ENCODE measurements at places on chromosomes 6 and 20.
A peak's percentile ranks its signal among the peaks of the same experiment; 100 is the strongest.

- no peak for DNase-seq
These were observed 26.0 kb downstream of the HTR1E start for GRCh38 chr6:86963352-86963751.

DNA sequence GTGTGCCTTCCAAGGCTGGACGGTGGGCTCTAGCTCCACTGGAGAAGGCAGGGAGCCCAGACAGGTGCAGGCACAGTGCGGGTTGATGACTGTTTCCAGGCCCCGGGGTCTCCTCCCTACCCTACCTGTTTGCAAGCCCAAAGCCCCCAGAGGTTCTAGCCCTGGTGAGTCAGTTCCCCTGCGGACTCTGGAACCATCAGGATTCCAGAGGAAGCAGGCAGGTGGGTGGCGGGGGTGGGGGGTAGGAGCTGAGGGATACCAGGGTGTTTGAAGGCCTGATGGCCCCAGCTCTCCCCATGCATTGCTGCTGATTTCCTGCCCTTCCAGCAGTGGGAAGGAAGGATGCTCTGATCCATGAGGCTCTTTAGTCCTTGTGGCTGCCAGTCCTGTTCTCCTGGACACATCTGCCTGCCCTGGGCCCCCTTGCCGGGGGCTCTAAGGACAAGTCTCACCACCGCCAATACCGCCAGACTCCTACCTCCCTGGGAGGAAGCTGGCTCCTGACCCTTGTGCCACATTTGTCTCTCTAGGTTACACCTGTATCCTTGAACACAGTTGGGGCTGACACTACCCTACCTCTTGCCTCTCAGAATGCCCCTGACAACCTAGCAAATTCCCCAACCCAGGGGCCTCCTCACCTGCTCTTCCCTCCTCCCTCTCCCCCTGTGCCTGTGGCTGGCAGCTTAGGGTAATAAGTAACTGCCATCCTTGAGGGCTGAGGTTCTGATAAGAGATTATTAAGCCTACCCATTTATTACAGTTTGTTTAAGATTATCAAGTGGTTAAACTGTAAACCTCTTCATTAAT lies 21.7 kb downstream of the KCNK5 start:
- no peak for DNase-seq

GRCh38 chr20:58251979-58252591 lies 23.6 kb upstream of the ANKRD60 start:
- DNase-seq, result no peak

GRCh38 chr6:38171997-38172738 lies 352.6 kb downstream of the ZFAND3 start:
- DNase-seq, result no peak

GRCh38 chr20:21342656-21343345 lies 39.7 kb downstream of the XRN2 start:
- no peak for DNase-seq

GRCh38 chr20:50196248-50196647 lies 5.6 kb downstream of the CEBPB start:
- no peak for DNase-seq

GRCh38 chr6:47698342-47698787 lies at the start of gene ADGRF4:
TSS of gene ADGRF4 (plus strand) at chr6:47698580. CDS start at chr6:47707246, 8,666 bp downstream.
- no peak for DNase-seq

GRCh38 chr20:41260734-41261220 lies 56.8 kb downstream of the ZHX3 start:
- no peak for DNase-seq

- DNase-seq, result no peak
These were observed 86.1 kb upstream of the LOC128125822 start for GRCh38 chr6:63486196-63486595.

- no peak for DNase-seq
These were observed 354.0 kb upstream of the RGS17 start for GRCh38 chr6:153485072-153485471.

- no peak for DNase-seq
These were observed 19.4 kb upstream of the TUBB2A start for GRCh38 chr6:3176562-3177355.

GRCh38 chr6:137389150-137389704 lies 105.0 kb downstream of the OLIG3 start:
- DNase-seq, result peak; percentile 42

- DNase-seq, result no peak
These were observed 11.8 kb downstream of the GFRA4 start for GRCh38 chr20:3651204-3651962.

GRCh38 chr6:113763311-113763766 lies 93.8 kb upstream of the MARCKS start:
- no peak for DNase-seq

- DNase-seq, result no peak
These were observed 541.9 kb upstream of the SPTLC3 start for GRCh38 chr20:12466915-12467314.

DNA sequence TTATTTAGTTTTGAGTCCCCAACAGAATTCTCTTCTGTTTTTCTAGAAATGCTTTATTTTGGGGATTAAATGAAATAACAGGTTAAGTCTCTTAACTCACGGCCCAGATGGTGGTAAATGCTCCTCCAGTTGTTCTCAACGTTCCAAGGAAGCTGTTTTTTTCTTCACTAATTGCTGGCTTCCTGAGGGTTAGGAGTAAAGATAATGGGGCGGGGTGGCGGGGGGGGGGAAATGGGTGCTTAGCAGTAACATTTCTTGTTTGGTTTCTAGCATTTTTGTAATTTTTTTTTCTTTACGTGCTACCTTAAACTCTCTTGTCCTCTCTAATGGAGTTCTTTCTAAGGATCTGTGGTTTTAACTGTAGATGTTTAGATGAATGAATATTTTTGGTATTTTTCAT lies 2.2 kb downstream of the SRSF3 start:
- no peak for DNase-seq

GRCh38 chr6:169248521-169248971 lies 5.1 kb downstream of the THBS2 start:
- DNase-seq, result no peak

- no peak for DNase-seq
These were observed 1.9 kb upstream of the DEF6 start for GRCh38 chr6:35295521-35296315.

DNA sequence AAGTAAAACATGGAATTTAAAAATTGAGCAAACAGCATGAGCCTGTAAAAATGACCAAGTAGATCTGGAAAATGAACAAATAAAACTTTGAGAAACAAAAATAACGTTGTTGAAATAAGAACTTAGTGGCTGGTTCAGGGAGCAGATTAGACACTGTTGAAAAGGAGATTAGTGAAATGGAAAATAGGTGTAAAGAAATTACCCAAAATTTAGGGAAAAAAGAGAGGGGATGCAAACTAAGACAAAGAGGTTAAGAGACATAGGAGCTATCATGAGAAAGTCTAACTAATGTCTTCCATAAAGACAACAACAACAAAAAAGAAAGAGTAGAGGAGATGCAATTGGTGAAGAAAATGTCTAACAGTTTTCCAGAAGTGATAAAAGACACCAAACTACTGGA lies 29.0 kb downstream of the APCDD1L start:
- DNase-seq, result no peak

DNA sequence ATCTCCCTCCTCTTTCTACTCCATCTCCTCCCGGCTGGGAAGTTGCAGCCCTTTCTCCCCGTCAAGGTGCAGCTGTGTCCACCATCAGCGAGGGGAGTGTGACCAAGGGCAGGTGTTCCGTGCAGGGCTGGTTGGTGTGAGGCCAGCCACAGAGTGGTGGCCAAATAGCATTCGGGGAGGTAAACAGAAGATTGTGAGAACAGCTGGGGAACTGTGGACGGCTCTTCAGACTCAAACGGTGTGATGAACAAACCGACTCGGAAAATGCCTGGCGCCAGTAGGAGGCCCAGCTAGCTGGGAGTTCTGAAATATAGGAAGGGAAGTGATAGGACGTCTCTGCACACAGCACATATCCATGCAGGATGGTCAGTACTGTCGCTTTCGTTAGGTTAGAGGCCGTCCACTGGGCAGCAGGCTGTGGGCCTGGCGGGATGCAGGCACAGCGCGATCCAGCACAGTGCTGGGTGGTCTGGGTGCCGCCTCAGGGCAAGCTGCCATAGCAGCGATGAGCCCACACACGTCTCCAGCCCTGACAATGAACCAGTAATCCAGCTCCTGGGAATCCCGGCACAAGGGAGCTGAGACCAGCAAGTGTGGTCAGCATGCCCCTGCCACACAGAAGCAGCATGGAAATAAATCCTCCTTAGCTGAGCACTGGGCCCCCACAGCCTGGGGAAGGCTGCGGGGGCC lies 258.1 kb downstream of the TAF4 start:
- no peak for DNase-seq

DNA sequence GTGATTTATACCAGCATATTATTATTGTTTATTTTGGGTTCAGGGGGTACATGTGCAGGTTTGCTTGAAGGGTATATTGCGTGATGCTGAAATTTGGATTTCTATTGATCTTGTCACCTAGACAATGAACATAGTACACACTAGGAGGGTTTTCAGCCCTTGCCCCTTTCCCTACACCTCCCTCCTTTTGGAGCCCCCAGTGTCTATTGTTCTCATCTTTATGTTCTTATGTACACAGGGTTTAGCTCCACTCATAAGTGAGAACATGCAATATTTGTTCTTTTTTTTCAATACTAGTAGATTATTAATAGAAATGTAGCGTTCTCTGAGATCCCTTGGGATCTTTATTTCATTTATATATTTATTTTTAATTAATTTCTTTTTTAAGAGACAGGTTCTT lies 79.2 kb upstream of the MRAP2 start:
- no peak for DNase-seq

GRCh38 chr6:153553627-153554026 lies 422.5 kb upstream of the RGS17 start:
- DNase-seq, result no peak

- no peak for DNase-seq
These were observed 94.0 kb downstream of the SGK1 start for GRCh38 chr6:134223796-134224420.

GRCh38 chr6:170298688-170299087 lies 7.8 kb upstream of the DLL1 start:
- DNase-seq, result no peak

DNA sequence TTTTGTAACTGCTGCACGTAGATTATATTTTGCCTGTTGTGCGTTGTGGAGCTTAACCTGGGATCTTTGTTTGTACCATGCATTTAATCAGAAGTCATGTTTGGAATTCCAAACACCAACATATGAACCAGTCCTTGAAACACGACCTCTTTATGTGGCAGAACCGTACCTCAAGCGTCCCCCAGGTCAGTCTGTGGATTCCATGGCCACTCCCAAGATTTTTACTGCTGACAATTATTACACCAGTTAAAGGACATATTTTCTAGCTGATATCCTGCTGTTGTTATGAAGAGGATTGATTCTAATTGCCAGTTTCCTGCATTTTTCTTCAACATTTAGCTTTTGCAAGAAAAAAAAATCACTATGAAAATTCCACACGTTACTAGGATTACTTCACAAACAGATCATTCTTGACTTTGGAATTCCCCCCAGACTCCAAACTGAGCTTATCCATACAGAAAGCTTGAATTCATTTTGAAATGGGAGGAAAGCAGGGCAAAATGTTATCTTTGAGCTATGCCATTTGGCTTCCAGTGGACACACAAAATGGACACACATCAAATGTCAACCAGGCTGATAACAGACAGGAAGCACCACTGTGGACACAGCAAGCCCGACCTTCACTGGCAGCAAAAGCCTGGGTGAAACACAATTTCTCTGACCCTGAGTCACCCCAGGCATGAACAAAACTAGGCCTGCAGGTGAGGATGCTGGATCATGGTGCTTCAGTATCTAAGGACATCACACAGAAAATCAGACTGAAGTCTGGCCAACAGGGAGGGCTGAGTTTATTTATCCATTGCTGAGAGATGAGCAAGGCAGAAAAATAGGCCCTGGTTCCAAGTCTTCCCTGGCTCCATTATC lies 542.9 kb upstream of the JAG1 start:
- DNase-seq, result no peak

- DNase-seq, result no peak
These were observed 13.0 kb downstream of the SIRPA start for GRCh38 chr20:1908191-1908590.

- no peak for DNase-seq
These were observed 108.0 kb upstream of the C6orf118 start for GRCh38 chr6:165417278-165417865.

DNA sequence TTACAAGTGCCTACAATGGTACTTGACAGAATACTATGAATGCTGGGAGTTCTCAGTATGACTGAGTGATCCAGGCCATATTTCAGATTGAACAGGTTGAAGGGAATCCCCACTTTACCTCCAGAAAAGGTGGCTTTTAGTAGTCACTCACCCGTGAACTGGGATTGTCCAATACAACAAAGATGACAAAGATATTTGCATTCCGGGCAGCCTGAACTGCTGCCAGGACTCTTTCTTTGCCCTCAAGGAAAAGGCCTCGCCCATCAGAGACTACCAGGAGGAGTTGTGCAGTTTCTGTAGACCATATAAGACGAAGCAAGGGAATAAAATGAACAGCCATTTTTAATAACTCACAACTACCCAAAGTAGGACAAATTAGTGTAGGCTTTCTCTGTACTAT lies 6.3 kb upstream of the LYRM2 start:
- no peak for DNase-seq

Measured in stimulated activated CD4-positive, alpha-beta T cell treated with anti-CD3 and anti-CD28 coated beads, Interleukin-1b, Interleukin-23, amount 100 ng/mL, for 1 hour (primary cell).